ENCODE measurements at places on chromosomes 5 and 9.

DNA sequence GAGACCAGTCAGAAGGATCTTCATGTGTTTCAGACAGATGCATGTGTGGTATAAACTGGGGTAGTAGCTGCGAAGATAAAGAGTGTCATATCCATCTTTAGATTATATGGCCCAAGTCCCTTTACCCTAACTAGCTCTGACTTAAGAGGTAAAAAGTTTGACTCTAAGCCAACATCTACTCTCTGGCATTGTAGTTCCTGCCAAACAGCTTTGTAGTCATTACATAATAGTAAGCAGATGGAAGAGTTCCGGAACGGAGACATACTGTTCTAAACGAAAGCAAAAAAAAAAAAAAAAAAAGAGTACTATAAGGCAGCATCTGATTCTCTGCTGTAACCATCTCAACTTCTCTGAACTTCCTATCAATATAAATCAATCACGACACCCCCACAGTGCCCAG lies 48.8 kb downstream of the CEMIP2 start:
- DNase-seq, result no peak

GRCh38 chr5:89441965-89442364 lies 559.0 kb upstream of the MEF2C start:
- DNase-seq, result no peak

DNA sequence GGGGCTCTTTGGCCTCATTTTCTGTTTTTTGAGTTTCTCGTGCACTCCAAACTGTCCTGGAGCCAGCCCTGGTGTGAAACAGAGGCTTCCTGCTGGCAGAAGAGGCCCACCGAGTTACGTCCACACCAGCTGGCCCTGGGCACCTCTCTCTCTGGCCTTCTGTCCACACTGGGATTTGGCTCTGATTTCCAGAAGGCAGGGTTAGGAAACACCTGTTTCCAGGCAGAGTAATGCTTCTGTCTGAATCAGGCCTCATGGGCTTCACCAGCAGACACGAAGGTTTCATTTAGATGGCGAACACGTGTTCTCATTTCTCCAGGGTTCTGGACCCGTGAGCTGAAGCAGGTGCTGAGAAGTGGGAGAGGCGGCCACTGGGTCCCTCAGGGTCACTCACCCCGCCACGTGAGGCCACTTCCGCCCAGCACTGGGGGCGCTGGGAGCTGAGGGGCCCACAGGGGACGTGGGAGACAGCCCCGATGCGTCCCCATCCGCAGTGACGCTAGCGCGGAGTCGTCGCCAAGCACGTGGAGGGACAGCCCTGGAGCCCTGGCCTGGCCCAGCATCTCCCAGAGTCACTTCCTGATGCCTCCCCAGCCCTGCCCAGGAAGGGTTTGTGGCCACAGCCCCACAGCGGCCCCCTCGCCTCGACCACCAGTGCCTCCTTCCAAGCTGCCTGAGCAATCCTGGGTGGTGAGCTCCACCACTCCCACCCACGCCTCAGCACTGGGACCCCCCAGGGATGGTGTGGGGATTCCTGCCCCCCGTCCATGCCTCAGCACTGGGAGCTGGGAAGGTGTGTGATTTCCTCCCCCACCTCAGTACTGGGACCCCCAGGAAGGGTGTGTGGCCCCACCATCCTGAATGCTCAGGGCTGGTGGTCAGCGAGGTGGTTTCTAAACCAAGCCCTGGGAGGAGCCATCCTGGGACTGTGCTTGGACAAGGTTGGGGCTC lies 4.9 kb upstream of the LRRC14B start:
- no peak for DNase-seq

DNA sequence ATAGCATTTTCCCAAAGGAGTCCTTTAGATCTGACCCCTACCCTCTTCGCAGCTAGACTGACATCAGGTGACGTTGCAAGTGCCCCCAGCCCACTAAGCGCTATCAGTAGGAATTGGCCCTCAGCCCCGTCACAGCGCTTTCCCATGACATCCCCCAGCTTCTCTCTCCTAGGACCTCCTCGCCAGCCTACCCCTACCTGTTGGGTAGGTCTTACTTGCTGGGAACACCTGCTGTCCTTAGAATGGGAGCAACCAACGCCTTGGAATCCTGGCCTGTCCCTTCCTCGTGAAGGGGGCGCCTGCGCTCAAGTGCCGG lies 584 bp upstream of the PIP5K1B start:
- no peak for DNase-seq

GRCh38 chr5:79560771-79561524 lies 47.0 kb upstream of the HOMER1 start:
- no peak for DNase-seq
